IMR-90 (cell line): ENCODE measurements at places on chromosomes 5 and 9.
A peak's percentile ranks its signal among the peaks of the same experiment; 100 is the strongest.

- DNase-seq: no peak
Measured at GRCh38 chr5:92644266-92644886, 936.6 kb downstream of the NR2F1-AS1 start.

GRCh38 chr9:87610200-87611155, 112.8 kb downstream of the DAPK1 start:
- DNase-seq: peak; percentile 39

GRCh38 chr9:94164806-94165549, 80.7 kb downstream of the PTPDC1 start:
- DNase-seq: no peak

DNA sequence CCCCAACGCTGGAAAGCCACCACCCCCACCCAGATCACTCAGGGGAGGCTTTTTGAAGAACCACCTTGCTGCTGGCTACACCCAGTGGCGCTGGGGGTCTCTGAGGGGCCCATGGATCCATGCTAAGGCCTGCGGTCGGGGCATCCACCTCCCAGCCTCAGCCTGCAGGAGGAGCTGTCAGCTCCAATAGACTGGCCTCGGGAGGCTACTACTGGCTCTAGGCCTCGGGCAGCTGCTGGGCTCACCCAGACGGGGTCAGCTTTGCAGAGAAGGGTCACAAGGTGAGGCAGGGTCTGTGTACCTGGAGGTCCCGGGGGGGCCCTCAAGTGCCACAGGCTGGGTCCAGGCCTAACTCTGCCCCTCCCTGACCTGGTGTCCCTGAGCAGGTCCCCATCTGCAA, 193.7 kb downstream of the OLFM1 start:
- DNase-seq: no peak

- DNase-seq: peak; percentile 71
Measured at GRCh38 chr9:69097923-69098593, 62.5 kb downstream of the FXN start.

GRCh38 chr9:82598241-82599039, 464.5 kb downstream of the RASEF start:
- peak; percentile 12 for DNase-seq
